Stimulated activated CD4-positive, alpha-beta T cell treated with anti-CD3 and anti-CD28 coated beads, Interleukin-1b, Interleukin-23, amount 100 ng/mL, for 24 hours (primary cell): ENCODE measurements at places on chromosomes 16 and 17.

DNA sequence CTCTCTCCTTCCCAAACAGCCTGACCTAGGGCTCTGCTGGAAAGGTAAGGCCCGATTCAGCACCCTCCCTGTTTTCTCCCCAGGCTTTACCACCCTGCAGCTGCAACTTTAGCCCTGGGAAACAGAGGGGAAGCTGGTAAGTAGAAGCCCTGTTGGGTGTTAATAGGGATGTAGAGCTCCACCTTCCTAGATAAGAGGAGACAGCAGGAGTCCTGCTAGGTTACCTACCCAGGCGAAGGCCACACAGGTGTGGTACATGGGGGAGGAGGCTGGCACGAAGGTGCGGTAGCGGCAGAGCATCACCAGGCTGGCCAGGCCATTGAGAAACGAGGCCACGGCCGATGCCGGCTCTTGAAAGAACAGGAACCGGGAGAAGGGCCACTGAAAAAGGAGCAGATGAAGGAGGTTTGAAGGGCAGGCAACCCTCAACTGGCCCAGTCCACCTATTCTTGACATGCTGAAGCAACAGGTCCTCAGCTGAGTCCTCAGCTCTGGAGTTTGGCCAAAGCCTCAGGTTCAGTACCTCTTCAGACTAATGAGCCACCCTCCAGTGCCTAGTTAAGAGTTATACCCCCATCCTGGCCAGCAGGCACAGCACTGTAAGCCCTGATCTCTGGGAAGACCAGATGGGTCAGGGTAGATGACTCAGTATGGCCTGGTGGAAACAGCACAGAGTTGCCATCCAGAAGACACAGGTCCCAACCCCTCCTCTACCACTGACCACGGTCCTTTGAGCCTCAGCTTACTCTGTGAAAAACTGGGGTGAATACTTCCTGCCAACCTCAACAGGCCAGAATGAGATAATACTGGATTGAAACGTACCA lies 3.3 kb downstream of the PGAP3 start:
- DNase-seq = no peak

GRCh38 chr16:11059588-11059987 lies 115.2 kb downstream of the CLEC16A start:
- DNase-seq = no peak

DNA sequence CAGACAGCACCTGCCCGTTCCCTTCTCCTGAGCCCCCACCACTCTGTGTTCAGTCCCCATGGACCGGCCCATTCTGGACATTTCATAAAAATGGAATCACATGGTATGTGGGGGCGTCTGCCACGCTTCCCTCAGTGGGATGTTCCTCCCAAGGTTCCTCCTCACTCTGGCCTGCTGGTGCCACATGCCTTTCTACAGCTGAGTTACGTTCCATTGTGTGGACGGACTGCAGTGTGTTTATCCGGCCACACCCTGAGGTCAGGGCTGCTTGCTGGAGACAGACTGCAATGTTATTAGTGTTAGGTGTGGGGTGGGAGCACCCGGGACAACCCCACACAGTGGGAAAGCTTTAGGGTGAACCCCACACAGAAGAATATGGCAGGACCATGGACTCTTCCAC lies 5.9 kb upstream of the AATK start:
- no peak for DNase-seq

GRCh38 chr17:79162012-79162963 lies 87.7 kb downstream of the ENGASE start:
- no peak for DNase-seq

DNA sequence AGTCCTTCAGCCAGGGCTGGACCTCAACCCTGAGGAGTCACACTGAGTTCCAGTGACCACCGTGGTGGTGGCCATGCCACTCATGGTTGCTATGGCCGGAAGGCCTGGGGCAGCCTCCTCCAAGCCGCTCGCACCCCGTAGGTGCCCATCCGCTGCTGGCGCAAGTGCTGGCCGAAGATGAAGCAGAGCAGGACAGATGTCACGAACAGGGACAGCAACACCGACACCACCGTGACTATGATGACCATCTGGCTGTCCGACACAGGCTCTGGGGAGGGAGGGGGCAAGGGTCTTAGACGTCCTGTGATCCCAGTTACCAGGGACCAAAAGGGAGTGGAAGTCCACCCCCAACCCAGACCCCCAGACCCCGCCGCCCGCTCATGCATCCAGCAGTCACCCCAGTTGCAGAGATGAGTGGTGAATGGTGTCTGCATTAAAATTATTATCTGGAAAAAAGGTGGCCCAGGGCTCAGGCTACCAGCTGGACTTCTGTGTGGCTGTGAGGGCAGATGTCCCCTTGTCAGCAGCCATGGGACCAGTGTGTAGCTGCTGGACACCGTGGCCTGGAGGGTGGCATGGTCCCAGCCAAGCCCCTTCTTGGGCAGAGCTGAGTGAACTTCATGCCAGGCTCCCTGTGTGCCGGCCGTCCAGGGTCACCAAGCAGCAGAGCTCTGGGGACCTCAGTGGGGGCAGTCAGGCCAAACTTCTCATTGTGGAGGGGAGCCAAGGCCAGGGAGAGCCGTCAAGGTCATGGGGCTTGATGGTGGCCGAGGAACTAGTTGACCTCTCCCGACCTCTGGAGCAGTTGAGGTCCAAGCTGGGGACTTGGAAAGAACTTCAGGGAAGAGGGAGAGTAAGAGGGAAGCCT lies 4.7 kb downstream of the PRR29 start:
- no peak for DNase-seq

GRCh38 chr17:43888548-43888947 lies 18.8 kb downstream of the MPP2 start:
- no peak for DNase-seq
